Stimulated activated CD8-positive, alpha-beta memory T cell treated with anti-CD3 and anti-CD28 coated beads, Interleukin-7, amount 100 ng/mL, for 4 hours (primary cell): ENCODE measurements at places on chromosomes 3 and 15.
A peak's percentile ranks its signal among the peaks of the same experiment; 100 is the strongest.

DNA sequence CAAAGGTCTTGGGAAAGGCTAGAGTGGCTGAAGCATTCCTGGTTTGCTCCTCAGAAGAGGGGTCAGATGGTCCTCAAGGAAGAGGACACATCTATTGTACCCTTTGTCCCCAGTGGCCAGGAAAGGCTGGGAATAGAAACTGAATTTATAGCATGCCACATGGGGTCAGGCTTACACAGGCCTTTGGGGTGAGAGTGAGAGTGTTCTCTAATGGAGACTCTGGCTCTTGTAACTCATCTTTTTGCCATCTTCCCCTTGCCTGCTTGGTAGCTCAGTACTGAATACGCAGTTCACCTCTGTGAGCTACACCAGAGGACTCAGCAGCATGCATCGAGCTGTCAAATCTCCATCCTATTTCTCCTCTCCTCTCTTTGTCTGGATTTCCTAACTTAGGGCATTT, 87.5 kb downstream of the ATP2B2 start:
- DNase-seq: no peak

DNA sequence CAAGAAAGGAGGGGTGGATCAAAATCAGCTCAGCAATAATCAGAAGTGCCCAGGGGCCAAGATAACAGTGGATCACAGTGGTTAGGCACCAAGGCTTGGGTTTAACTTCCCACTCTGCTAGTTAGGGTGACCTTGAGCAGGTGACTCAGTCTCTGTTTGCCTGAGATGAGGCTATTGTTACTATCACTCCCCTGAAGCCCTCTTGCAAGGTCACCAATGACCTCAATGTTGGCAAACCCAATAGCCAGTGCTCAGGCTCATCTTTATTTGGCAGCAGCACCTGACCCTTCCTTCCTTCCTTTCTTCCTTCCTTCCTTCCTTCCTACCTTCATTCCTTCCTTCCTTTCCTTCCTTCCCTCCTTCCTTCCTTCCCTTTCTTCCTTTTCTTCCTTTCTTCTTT, 102.4 kb upstream of the HACD2 start:
- DNase-seq: no peak

DNA sequence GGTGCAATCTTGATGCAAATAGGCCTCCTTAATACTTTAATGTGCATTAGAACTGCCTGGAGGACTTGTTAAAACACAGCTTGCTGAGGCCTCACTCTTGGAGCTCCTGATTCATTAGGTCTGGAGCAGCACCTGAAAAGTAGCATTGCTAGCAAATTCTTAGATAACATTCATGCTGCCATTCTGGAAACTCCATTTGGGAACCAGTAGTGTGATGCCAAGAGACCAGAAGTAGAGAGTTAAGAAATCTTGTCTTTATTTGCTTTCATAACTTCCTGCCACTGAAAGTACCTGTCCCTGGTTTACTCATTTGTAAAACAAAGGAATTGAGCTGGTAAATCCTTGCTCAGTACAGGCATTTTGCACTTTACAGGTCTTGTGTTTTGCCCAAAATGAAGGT, 72.0 kb downstream of the RAP2B start:
- no peak for DNase-seq

- no peak for DNase-seq
Measured at GRCh38 chr3:33795131-33795530, 3.3 kb upstream of the PDCD6IP start.

DNA sequence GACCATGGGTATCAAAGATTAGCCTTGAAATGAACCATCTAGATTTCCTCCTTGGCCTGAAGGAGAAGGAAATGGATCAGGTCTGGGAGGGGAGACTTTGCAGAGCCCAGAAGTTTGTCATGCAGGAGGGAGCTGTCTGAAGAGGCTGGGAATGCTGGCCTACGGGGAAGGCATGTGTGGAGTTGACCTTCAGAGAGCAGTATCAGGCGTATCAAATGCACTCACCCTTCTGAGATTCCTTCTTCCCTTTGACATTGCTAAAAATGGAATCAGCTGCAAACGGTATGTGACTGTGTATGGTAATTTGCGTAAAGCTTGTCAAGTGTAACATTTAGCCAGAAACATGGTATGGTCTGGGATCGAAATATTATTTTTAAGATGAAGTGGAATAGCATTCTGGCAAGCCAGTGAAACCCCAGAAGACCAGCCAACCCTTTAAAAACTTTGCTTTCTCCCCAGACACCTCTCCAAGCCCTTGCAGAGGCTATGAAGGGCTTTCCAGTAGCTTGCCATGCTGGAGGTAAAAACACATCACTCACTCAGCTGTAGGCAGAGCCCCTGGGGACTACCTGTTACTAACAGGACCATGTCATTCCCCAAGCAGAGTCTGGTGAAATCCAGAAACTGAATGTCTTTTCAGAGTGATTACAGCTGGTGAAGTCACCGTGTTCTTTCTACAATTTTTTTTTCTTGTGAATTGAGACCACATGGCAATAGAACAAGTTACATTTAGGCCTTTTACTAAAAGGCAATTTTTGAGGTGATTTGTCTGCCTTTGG, 174.7 kb upstream of the SLC24A5 start:
- DNase-seq: no peak

DNA sequence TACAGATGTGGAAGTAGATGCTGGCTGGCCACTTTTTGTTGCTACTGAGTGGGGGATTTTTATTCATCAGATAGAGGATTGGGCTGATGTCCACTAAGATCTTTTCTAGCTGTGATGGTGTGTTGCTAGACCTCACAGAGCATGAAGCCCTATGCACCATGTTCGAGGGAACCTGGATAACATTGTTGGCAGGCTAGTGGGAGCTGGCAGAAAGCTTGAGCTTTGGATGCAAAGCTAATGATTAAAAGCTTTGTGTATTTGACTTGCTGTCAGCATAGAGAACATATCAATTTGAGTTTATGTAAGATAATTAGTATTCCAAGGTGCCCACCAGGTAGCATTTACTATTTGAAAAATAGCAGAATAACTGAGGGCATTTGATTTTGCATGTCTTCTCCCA, 59.1 kb downstream of the ST6GAL1 start:
- DNase-seq: no peak

DNA sequence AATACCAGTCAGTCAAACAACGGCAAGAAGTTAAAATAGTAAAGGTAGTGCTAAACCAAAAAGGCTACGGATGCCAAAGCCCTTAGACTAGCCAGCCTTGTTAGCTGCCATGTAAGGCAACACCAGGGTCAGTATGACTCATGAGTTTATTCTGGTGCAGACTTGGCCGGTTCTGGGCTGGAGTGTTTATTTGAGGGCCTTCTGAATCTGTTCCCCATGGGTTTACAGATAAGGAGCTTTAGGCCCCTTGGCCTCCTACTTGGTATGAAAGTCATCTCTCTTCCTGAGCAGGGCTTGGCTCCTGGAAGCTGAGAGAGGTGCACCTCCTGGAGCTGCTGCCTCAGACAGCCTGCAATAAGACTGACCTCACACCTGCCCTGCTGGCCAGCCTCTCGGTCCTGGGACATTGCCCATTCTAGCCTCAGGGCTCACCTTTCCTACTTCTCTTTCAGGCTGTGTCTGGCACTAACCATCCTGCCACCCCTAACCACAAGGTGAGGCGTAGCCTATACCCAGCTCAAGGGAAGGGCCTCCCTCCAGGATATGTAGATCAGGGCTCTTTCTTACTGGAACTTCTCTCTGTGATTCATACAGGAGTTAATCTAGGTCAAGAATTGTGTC, 10.4 kb upstream of the RTP1 start:
- no peak for DNase-seq

- no peak for DNase-seq
Measured at GRCh38 chr3:14375192-14375591, 27.2 kb upstream of the SLC6A6 start.

GRCh38 chr15:82810890-82811426, 1.5 kb downstream of the WHAMM start:
- DNase-seq: peak; percentile 40

GRCh38 chr3:43921056-43921648, 230.4 kb downstream of the ABHD5 start:
- no peak for DNase-seq

DNA sequence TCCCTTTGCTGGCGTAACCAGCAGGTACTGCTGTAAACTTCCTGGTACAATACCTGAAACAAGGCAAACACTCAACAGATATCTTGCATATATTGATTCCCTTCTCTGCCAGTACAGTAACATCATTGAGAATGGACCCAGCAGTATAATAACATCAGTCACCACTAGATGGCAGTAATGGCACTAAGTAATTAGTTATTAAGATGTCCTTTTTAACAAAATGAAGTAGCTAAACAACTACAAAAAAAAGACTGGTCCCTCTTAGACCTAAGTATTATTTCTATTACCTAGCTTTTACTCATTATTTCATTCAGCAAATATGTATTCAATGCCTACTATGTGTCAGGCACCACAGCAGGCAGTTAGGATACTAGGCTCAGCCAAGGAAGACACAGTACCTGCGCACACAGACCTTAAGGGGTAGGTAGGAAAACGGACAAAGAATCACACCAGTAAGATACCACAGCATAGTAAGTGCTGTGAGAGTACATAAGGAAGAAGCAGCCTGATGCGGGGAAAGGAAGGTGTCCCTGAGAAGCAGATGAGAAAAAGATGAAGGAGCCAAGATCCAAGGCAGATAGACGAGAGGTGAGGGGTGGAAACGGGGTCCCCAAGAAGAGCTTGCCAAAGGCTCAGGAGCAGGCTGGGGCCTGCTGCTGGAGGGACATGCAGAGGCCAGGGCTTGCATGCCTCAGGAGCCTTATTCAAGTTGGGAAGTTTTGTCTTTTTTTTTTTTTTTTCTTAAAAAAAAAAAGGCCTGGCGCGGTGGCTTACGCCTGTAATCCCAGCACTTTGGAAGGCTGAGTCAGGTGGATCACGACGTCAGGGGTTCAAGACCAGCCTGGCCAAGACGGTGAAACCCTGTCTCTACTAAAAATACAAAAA, 102.7 kb upstream of the CHD2 start:
- DNase-seq: no peak

- no peak for DNase-seq
Measured at GRCh38 chr3:188900421-188900951, 271.3 kb upstream of the TPRG1 start.

- no peak for DNase-seq
Measured at GRCh38 chr15:55197362-55197705, 593 bp upstream of the RSL24D1 start.

- DNase-seq: no peak
Measured at GRCh38 chr3:168161696-168162095, 66.0 kb upstream of the GOLIM4 start.

GRCh38 chr3:160707187-160707794, 30.3 kb downstream of the ARL14 start:
- DNase-seq: peak; percentile 5

DNA sequence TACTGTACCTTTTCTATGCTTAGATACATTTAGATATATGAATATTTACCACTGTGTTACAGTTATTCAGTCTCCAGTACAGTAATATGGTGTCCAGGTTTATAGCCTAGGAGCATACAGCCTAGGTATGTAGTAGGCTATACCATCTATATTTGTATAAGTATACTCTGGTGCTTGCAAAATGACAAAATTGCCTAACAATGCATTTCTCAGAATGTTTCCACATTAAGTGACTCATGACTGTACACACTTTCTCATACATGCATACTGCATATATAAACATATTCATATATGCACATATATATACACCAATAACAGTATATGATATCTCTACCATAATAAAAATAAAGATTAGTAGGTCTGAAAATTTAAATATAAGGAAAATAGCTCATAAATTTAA, 169.3 kb downstream of the DPH6 start:
- no peak for DNase-seq

DNA sequence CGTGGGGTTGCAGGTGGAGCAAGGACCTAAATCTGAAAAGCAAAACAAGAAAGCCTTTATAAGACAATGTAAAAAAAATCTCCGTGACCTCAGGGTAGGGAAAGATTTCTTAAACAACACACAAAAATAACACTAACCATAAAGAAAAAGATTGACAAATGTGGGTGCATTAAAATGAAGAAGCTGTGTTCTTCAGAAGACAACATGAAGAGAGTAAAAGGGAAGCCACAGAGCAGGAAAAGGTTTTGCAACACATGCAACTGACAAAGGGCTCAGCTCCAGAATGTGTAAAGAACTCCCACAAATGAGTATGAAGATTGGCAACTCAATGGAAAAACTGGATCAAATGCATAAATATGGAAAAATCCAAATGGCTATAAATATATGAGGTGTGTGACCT, 74.2 kb downstream of the MAGEF1 start:
- DNase-seq: no peak

DNA sequence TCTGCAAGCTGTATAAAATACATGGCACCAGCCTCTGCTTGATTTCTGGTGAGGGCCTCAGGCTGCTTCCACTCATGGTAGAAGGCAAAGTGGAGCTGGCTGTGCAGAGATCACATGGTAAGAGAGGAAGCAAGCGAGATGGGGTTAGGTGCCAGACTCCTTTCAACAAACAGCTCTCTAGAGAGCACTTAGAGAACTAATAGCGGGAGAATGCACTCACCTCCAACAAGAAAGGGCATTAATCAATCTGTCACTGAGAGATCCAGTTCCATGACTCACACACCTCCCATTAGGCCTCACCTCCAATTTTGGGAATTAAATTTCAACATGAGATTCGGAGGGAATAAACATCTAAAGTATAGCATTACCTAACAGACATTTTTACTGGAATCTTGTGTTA, 644.1 kb upstream of the ARRDC4 start:
- no peak for DNase-seq

- DNase-seq: no peak
Measured at GRCh38 chr3:11784971-11785377, 61.7 kb downstream of the TAMM41 start.

GRCh38 chr3:136889947-136890346, 27.9 kb downstream of the NCK1 start:
- no peak for DNase-seq

- no peak for DNase-seq
Measured at GRCh38 chr3:72593881-72594397, 254.3 kb downstream of the SHQ1 start.

DNA sequence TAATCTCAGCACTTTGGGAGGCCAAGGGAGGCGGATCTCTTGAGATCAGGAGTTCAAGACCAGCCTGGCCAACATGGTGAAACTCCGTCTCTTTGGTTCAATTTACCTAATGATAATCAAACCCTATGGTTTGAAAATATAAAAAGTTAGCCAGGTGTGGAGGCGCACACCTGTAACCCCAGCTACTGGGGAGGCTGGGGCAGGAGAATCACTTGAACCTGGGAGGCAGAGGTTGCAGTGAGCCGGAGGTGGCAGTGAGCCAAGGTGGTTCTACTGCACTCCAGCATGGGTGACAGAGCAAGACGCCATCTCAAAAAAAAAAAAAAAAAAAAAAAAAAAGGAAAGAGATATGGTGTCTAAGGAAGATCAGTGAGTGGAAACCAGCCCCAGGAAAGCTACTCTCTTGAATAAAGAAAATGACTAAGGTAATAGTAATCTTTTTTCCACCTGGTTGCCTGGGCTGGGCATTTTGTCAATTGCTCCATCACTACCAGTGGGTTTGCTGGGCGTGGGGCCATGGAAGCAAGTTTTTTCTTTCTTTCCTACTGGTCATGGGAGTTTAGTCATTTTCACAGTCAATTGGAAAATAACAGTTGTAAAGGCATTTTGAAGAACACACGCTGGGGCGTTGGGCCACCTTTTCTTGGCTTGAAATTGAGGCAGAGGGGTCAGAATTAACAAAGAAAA, 387.6 kb upstream of the RGMA start:
- DNase-seq: no peak

- DNase-seq: no peak
Measured at GRCh38 chr3:37542772-37543449, 318.8 kb upstream of the CTDSPL start.
